SJCRH30 (cell line): ENCODE measurements at places on chromosomes 2 and 18.
A peak's percentile ranks its signal among the peaks of the same experiment; 100 is the strongest.

DNA sequence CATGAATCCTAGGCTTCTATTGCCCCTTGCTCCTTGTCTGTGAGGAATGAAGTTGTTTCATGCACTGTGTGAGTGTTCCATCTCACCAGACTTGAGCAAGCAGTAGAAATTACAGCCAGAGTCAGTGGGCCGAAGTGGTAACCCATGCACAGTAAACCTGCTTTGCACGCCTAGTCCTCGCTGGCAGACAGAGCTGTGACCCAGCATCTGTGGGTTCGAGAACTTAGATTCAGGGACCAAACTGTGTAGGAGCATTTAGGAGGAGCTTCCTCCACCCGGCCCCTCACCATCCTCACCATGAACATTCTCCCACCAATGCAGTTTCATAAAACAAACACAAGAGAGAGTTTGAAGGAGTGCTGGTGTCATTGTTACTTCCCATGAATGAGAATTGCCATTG is 21.6 kb upstream of the TEX51 start:
- no peak for DNase-seq

- no peak for DNase-seq
These were observed 12.9 kb downstream of the ZNF397 start for GRCh38 chr18:35253655-35254287.

- peak; percentile 38 for DNase-seq
These were observed 60.1 kb downstream of the SPIRE1 start for GRCh38 chr18:12597760-12598159.

DNA sequence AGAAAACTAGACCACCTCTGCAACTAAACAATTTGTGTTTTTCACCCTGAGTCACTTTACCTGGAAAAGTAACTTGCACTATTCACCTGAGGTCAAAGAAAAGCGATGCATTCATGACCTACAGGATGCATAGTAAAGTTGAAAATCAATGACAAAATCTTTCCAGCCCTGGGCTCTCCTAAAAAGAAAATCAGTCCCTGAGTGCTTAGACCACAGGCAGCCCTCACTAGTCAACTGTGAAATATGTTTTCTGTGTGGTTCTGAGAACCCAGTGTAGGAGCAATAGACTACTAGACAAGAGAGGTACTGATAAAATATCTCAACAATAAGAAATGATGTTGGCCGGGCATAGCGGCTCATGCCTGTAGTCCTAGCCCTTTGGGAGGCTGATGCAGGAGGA is 133.1 kb downstream of the TXNL1 start:
- DNase-seq, result no peak

- no peak for DNase-seq
These were observed 3.1 kb downstream of the ALPK2 start for GRCh38 chr18:58625839-58626238.

DNA sequence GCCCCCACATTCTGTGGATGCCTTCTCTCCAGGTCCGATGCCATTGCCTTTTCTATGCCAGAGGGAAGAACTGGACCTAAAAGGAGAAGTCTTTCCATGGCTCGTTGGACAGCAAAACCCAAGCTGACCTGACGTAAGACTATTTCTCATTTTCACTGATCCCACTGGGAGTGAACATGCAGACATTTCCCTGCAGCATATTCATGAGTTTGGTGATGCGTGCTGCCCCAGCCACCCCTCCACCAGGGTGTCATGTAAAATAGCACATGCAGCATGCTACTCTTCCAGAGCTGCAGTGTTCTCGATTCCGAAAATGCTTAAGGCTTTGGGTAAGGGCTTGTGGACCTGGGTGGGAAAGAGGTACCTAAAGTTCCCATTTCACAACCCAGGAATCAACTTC is 221.2 kb downstream of the UXS1 start:
- no peak for DNase-seq

GRCh38 chr2:103123516-103123915 is 361.7 kb downstream of the TMEM182 start:
- no peak for DNase-seq

DNA sequence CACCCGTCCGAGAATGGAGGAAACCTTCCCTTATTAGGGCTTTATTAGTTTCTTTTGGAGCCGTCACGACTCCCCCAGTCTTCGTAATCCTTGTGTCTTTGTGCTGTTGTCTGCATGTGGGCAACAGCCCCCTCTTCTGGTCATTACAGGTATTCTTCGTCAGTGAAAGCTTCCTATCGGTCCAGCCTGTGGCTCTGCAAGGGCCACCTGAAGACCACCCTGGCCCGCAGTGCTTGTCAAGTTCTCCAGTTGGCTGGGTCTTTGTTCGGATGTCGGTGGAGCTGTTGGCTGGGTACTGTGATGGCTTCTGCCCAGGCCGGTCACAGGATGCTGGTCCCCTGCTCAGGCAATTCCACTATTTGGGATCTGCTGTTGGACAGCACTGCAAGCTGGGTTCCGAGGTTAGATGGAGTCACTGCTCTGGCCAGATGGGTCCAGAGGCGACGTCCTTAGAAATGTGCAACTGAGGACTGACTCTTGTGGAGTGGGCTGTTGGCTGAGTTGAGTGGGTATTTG is 19.2 kb downstream of the E2F6 start:
- peak; percentile 78 for DNase-seq

DNA sequence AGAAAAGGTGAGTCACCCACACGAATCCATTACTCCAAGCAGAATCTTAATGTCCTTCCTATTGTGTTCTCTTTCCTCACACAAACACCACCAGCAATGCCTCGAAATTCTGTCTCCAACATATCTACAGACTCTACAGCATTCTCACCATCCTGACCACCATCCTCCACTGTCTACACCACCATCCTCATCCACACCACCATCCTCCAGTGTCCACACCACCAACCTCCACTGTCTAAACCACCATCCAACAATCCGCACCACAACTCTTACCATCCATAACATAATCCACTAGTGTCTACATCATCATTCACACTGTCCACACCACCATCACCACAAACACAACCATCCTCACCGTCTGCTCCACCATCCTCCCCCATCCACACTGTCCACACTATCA is 121.6 kb upstream of the ALKAL2 start:
- DNase-seq, result no peak

- DNase-seq, result peak; percentile 98
These were observed 181.2 kb downstream of the ATAD2B start for GRCh38 chr2:23745726-23746105.

DNA sequence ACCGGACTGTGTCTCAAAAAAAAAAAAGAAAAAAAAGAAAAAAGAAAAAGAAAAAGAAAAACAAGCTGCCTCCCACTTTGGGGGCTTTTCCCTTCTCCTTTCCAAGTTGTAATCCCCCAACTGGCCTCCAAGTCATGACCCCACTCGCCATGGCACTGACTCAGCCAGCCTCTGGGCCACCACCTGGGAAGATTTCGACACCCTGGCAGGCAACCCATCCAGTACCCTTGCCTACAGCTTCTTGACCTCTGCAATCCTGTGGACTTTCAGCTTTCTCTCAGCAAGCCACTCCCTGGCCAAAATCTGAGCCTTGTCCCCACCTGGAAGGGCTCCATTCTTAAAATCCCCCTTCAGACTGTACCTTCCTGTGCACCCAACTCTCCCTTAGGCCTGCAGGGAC is 22.3 kb upstream of the FOSL2 start:
- DNase-seq, result no peak

DNA sequence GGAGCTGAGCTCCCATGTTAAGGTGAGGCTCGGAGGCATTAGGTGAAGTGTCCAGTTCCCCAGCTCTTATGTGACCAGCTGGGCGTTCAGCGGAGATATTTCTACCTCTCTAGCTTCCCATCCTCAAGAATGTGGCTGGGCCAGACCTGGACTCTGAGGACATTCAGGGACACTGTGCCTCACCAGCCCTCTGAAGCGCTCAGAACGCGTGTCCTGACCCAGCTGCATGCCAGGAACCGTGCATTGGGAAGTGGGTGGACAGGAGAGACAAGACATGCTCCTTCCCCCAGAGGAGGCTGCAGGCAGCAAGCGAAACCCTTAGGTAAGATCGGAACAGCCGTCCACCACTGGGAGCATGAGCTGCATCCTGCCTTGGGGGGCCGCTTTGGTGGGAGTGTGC is 38.0 kb upstream of the GPAT2 start:
- no peak for DNase-seq

- DNase-seq, result no peak
These were observed 47.2 kb downstream of the DYSF start for GRCh38 chr2:71500426-71501079.

DNA sequence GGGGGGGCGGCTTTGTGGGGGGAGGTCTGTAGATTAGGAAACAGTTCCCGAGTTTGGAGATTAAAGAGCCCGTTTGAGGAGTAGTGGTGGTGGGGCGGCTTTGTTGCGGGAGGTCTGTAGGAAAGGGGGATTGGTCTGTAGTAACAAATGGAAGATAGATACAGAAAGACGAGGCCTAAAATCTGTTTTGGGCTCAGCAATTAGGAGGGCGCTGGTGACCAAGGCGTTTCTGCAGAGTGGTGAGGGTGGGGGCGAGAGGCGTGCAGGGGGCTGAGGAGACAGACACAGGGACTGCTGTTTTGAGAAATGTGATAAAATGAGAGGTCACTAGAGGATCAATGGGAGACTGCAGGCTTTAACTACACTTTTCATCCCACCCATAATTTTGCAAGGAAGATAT is 1.6 kb upstream of the ADNP2 start:
- no peak for DNase-seq

GRCh38 chr2:223941579-223942277 is 3.4 kb downstream of the WDFY1 start:
- no peak for DNase-seq

DNA sequence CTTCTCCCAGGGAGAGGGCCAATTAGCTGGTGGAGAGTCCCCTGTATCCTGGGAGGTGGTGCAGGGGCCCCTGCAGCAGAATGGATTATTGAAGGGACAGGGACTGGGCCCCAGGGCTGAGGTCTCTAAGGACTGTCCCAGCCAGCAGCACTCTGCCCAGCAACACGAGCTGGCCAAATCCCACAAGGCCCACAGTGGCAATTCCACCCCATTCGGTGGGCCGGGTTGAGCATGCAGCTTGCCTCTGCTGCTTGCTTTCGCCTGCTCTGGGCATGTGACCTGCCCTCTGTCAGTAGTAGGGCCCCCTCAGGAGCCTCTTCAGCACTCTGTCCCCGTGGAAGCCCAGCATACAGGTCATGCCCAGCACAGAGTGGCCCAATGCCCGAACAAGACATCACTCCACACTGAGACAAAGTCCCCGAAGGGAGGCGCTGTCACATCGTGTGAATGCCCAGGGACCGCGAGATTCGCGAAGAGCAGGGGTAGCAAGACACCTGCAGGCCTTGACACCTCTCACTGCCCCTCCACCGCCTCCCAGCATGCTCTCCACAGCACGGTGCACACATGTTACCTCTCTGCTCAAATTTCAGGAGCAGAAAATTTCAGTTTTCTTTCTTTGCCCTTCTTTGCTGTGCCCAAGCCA is 65.4 kb downstream of the CRACDL start:
- no peak for DNase-seq

DNA sequence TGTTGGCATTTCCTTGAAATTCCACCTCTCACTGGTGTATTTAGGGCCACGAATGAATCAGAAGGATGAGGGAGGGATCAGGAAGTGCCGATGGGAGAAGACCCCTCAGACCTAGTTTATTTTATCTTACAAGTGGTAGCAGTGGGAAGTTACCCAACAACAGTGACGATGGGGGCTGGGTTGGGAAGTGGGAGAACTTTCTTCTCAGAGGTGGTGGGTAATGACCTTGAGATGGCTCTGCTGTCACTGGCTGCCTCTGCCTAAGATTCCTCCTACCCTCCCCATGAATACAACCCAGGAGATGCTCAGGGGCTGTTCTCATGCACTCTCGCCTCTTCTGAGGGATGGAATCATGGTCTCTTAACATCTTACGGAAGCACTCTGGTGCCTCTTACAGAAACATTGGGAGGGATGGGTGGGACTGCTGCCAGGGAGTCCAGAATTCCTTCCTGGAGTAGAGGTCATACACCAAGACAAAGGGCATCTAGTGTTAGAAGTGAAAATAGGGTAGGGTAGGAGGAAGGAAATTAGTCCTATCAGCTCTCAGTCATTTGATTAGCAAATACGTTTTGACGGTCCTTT is 58.5 kb upstream of the TXNDC2 start:
- no peak for DNase-seq

- no peak for DNase-seq
These were observed 17.4 kb upstream of the HNRNPA3 start for GRCh38 chr2:177195194-177195593.

GRCh38 chr2:12642332-12642731 is 74.4 kb upstream of the TRIB2 start:
- no peak for DNase-seq

GRCh38 chr2:212708355-212708754 is 169.8 kb upstream of the ERBB4 start:
- DNase-seq, result no peak

- no peak for DNase-seq
These were observed 841.6 kb downstream of the MBD2 start for GRCh38 chr18:53382870-53383269.

DNA sequence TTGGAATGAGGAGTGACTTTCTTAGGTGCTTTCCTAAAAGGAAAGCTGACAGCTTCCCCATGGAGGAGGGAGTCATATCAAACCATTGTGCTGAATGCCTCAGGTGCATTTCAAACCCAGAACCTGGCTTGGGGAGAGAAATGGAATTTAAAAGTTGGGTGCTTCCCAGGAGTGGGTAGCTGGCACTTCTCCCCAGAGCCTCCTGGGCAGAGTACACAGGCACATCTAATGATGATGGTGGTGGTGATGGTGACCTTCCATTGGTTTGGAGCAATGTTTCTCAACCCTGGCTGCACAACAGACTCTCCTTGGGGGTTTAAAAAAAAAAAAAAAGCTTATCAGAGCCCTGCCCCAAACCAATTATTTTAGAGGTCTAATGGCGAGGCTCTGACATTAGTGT is 8.3 kb downstream of the FOSL2 start:
- DNase-seq, result no peak

GRCh38 chr2:88345842-88346241 is 106.7 kb downstream of the FOXI3 start:
- DNase-seq, result no peak

- DNase-seq, result peak; percentile 28
These were observed 381.7 kb downstream of the NUP35 start for GRCh38 chr2:183505911-183506310.

GRCh38 chr2:206004004-206004693 is 81.8 kb downstream of the INO80D start:
- DNase-seq, result peak; percentile 30

GRCh38 chr2:133774654-133775015 is 206.4 kb upstream of the NCKAP5 start:
- DNase-seq, result no peak

- DNase-seq, result no peak
These were observed at the start of gene HMSD for GRCh38 chr18:63949068-63949737. HMSD (plus strand) TSS chr18:63949301; CDS start chr18:63953456, 4,155 bp downstream.

- no peak for DNase-seq
These were observed 371.1 kb upstream of the ID2 start for GRCh38 chr2:8310557-8311455.

DNA sequence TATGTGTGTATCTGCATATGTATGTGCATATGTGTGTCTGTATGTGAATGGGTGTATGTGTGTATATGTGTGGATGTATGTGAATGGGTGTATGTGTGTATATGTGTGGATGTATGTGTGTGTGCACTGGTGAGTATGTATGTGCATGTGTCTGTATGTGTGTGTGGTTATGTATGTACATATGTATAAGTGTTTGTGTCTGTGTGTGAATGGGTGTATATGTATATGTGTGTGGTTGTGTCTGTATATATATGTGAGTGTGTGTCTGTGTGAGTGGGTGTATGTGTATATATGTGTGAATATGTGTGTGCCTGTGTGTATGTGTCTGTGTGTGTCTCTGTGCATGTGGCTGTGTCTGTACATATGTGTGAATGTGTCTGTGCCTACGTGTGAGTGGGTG is 748.4 kb upstream of the HS6ST1 start:
- no peak for DNase-seq
